HCEC 1CT (cell line): ENCODE measurements at places on chromosomes 4 and X.

DNA sequence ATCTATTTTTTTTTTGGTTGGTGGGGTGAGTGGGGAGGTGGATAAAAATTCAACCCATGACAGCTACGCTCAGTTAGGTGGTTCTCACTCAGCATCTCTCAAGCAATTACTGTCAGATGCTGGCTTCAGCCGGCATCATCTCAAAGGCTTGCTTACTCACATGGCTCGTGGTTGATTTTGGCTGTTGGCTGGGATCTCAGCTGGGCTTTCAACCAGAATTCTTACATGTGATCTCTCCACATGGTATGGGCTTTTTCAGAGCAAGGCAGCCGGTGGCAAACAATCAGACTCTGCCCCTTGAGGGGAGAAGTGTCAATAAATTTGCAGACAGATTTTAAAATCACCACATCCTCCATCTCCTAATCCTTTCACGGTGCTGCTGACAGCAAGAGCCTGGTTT lies 47.2 kb downstream of the SLC34A2 start:
- DNase-seq, result peak; percentile 2

DNA sequence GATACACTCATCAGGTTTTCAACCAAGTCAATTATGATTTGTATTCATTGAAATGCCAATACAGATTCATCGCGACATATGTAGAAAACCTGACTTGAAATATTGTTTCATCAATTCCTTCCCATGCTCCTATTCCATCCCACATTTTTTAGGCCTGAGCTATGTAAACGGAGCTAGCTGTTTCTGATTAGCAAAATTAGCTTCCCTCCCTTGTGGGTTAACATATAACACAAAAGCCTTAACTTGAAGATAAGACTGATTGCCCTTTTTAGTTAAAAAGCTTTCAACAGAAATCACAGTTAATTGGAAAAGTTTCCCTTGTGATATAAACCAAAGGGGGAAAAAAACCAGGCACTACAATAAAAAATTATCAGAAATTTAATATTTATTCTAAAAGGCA lies 32.8 kb upstream of the DCLK2 start:
- no peak for DNase-seq

DNA sequence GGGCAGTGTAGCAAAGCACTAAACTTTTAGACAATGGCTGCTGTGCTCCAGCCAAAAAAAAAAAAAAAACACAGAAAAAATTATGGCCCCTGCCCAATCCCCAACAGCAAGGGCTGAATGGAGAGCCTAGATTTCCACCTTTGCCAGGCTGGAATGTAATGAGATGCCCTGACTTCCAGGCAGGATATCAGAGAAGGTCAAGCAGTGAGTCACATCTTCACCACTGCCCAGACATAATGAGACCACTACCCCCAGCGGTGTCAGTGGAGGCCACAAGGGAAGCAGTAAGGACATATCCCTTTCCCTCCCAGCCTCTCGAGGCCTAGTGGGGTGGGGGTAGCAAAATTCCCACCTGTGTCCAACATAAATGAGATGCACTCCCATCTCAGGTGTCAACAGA lies 216.3 kb upstream of the LEF1 start:
- no peak for DNase-seq

DNA sequence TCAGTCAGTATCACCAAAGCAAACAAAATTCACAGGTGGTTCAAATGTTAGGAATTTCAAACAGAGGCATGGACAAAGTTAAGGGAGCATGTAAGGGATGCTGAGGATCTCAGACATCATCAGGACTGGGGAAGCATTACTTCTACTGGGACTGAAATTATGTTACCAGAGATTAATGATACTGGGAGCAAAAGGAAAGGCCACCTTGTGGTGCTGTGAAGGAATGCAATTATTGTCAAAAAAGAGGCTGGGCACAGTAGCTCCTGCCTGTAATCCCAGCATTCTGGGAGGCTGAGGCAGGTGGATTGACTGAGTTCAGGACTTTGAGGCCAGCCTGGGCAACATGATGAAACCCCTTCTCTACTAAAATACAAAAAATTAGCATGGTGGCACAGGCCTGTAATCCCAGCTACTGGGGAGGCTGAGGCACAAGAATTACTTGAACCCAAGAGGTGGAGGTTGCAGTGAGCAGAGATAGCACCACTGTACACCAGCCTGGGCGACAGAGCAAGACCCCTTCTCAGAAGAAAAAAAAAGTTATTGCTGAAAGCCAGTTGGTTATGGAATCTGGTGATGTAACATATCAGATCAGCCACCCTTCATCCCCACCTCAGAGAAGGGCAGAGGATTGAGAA lies 954.3 kb downstream of the PCDH7 start:
- DNase-seq, result no peak

DNA sequence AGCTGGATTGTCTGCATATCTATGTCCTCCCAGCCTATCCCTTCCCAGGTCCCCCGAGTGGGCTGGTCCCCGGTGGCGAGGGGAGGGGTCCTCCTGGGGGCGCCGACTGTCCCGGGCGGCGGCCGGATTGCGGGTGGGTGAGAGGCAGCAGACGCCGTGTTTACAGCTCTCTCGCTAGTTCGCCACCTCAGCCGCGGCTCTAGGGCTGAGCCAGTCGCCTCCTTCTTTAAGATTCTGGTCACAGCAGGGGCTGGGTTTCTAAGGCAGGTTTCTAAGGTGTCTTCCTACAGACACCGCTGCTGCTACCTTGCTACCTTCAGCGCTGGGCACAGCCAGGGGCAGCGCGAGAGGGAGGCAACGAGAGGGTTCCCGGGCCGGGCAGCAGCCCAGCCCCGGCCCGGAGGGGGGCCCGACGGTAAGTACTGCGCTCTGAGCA lies 57.2 kb downstream of the FRMPD3 start:
- no peak for DNase-seq

DNA sequence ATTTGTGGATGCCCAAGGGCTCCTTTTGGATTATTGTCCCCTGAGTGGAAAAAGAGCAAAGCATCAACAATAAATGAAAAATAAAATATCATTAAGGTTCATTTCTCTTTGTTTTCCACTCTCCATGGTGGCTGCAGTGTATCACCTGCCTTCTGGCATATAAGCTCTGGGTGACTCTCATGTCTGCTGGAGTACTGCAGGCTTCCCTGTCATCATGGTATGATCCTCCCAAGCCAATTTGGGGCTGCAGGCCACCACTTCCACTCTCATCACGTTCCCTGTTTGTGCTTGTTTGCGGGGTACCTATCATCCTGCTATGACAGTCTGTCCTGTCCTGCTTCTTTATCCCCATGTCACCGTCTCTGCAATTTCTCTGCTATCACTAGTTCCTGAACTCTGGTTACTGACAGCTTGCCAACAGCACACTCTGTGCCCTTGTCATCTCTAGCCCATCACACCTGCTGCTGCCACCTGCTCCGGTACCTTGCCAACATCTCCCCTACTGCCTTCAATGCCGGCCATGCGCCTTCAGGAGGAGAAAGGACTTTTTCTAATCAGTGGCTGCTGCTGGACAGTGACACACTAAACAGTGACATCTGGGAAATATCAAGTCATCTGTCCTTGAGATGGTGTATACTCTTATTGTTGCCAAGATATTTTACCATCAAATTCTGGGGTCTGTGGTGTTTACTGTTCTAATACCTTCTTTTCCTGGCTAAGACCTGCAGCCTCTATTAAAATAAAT lies 23.0 kb upstream of the FGF5 start:
- DNase-seq, result no peak

DNA sequence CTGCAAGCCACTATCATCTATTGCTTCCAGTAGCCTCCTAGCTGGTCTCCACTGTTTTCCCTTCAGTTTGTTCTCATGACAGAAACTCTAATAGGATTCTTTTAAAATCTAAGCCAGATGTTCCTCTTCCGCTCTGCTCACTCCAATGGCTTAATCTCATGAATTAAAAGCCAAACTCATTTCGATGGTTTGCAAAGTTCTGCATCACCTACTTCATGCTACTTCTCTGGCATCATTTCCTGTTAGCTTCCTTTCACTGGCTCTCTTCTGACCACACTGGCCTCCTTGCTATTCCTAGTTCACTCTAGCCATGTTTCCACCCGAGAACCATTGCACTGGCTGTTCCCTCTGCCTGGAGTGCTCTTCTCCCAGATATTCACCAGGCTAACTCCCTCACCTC lies 102.0 kb upstream of the LSM6 start:
- DNase-seq, result no peak

DNA sequence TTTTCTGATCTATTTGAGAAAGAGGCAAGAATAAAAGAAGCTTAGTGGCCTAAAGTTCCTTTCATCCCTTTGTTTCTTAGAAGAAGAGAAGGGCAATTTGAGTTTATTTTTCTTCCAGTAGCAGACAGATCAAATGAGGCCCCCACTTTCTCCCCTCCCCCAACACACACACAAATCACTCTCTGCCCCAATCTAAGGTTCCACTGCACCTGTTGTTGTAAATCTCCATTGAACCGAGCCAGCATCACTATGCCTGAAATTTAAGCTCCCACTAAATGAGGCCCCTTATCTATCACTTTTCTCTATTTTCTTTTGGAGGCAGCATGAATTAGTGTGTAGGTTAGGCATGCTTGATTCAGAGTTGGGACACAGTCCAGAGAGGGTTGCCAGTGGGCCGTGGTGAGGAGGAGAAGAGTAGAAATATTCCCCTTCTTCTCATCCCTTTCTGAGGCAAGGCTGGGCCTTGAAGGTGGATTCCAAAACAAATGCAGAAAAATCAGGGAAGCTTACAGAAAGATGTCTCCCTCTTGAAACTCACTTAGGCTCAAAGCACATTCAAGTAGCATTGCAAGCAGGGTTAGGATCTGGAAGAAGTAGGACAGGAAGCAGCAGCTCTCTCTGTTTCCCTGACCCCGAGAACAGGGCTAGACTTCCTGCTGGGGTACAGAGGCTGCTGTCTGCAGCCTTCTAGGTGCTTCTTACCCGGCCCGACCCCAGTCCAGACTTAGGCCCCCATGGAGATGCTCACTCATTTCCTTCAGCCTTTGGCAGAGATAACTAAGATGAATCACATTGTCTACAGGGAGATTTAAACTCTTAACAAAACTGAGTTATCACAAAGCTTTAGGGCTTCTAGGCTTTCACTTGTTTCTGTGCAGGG lies 70.7 kb downstream of the RASL11B start:
- DNase-seq, result peak; percentile 1

GRCh38 chrX:109344678-109345077 lies 137.2 kb downstream of the GUCY2F start:
- no peak for DNase-seq

- DNase-seq, result no peak
Observed at GRCh38 chr4:93960450-93960849, 131.9 kb downstream of the ATOH1 start.

- no peak for DNase-seq
Observed at GRCh38 chr4:101198682-101199339, 148.5 kb downstream of the PPP3CA start.

- DNase-seq, result no peak
Observed at GRCh38 chrX:97843200-97843811, 959.6 kb downstream of the RPA4 start.

- no peak for DNase-seq
Observed at GRCh38 chrX:74230094-74230493, 73.9 kb upstream of the ZCCHC13 start.

GRCh38 chr4:67292636-67293035 lies 252.7 kb downstream of the CENPC start:
- DNase-seq, result no peak

- no peak for DNase-seq
Observed at GRCh38 chr4:139732991-139733570, 67.5 kb downstream of the MGST2 start.

GRCh38 chr4:8325291-8325973 lies 55.9 kb downstream of the HTRA3 start:
- no peak for DNase-seq

DNA sequence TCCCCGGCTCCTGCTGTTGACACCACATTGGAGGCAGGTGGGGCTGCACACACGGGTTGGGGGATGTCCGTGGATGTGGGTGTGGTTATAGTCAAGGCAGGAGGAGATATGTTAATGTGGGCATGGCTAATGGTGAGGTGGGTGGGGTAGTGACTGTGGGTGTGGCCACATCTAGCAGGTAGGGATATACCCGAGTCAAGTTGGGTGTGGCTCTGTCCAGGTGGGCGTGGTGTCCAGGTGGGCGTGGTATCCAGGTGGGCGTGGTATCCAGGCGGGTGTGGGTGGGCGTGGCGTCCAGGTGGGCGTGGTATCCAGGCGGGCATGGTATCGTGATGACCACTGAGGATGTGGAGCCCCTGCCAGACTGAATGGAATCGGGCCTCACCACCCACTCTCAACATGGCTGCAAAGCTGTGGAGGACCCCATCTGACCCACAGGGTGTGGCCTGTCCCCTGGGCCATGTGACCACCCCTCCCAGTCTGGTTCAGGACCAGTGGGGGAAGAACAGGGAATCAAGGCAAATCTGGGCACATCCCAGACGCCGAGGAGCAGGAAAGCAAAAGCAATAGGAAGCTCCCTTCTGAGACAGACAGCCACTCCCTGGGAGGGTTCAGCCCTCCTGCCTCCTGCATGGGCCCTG lies 21.0 kb downstream of the MAN2B2 start:
- DNase-seq, result no peak

- no peak for DNase-seq
Observed at GRCh38 chr4:40747207-40747835, 2.4 kb upstream of the NSUN7 start.

GRCh38 chrX:9148615-9149399 lies 114.9 kb upstream of the FAM9B start:
- DNase-seq, result peak; percentile 34

DNA sequence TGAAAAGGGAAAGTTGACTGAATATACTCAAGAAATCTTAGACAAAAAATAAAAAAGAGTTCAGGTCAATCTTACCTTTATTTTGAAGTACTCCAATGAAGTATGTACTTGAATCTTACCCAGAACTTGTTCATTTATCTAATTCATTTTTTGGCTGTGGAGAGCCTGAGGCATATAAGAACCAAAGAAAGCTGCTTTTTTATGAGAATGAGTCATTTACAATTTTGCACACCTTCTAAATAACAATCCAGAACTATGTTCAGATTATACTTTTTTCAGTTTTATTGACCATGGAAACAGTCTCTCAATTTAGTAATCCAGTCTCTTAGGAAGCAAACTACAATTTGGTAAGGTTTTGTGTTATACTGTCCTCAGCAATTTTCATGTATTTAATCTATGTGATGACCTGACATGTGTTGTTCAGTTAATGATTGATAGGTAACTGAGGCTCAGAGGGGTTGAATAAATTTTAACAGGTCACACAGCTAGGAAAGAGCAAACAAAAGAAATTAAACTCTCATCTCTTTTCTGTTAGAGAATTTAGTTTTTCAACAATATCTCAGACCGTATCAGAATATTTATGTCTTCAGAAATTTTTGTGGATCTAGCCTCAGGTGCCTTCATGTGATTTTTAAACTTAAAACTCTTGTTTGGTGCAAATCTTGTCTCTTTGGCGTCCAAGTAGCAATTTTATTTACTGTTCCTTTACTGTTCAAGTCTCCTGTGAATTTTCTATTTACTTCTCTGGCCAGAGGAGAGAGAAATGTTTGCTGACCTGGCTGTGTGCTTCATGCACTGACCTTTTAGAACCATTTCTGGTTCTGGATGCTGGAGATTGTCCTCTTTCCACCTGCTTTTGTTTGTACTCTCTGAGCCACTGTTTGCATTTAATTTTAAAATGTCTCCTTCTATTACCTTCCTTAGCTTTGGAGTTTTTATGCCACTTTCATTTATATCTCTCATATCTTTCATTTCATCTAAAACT lies 1453.4 kb downstream of the STIM2 start:
- DNase-seq, result no peak
